ENCODE measurements at places on chromosomes 5 and 9. TPM values are rescaled to one million over a fixed set of nuclear protein-coding genes. Genes with fewer than 3 reads are reported as not detected.

Gene SYK
- total RNA-seq = 29.4 TPM

Gene GDF9
- total RNA-seq = 0.22 TPM

Gene SHC3
- 0.02 TPM for total RNA-seq

Gene DNLZ
- total RNA-seq = 25.8 TPM

Gene SLC34A3
- total RNA-seq = not detected

Gene STK10
- total RNA-seq = 7.5 TPM

Gene FRRS1L
- not detected for total RNA-seq

Gene INPP5E
- 16.3 TPM for total RNA-seq

Gene FOXD4L4
- not detected for total RNA-seq

Gene CBY3
- total RNA-seq = not detected

Gene NDOR1
- total RNA-seq = 32.6 TPM

Gene GAS1
- 0.07 TPM for total RNA-seq

Gene RFX3
- 4.9 TPM for total RNA-seq

Gene PDE6A
- total RNA-seq = not detected

Gene NR5A1
- total RNA-seq = 0.40 TPM

Gene COL23A1
- total RNA-seq = 0.09 TPM

Gene CDH9
- not detected for total RNA-seq

Gene ANXA2R
- total RNA-seq = 3.9 TPM

Gene SLC6A3
- total RNA-seq = not detected

Gene SLC36A2
- not detected for total RNA-seq

Gene HMCN2
- not detected for total RNA-seq

Gene ZNF346
- 21.1 TPM for total RNA-seq

Gene ORM2
- 0.98 TPM for total RNA-seq

Gene ATOSB
- 6.0 TPM for total RNA-seq

Gene AK8
- not detected for total RNA-seq

Gene GABRA6
- total RNA-seq = not detected

Gene MRPL36
- 99.7 TPM for total RNA-seq

Gene TSSK1B
- total RNA-seq = not detected
